CD4-positive, alpha-beta T cell treated with Interleukin-1 beta for 1 hour (primary cell): ENCODE measurements at places on chromosomes 7 and 10.

GRCh38 chr10:95787447-95787846, 31.5 kb downstream of the ENTPD1 start:
- DNase-seq, result no peak

DNA sequence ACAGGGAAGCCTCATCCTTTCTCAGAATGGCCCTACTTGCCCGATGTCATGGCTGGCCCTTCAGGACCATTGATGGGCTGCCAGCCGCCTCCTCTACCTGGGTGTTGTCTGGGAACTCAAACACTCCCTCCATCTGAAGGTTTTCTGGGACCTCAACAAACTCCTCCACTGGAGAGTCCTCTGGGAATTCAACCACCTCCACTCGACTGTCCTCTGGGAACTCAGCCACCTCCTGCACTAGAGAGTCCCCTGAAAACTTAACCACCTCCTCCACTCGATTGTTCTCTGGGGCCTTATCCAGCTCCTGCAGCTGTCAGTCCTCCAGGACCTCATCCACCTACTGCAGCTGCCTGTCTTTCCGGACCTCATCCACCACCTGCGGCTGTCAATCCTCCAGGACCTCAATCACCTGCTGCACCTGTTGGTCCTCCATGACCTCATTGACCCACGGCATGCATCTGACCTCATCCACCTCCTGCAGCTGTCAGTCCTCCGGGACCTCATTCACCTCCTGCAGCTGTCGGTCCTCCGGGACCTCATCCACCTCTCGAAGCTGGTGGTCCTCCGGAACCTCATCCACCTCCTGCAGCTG, 37.1 kb downstream of the MAT1A start:
- DNase-seq, result no peak

DNA sequence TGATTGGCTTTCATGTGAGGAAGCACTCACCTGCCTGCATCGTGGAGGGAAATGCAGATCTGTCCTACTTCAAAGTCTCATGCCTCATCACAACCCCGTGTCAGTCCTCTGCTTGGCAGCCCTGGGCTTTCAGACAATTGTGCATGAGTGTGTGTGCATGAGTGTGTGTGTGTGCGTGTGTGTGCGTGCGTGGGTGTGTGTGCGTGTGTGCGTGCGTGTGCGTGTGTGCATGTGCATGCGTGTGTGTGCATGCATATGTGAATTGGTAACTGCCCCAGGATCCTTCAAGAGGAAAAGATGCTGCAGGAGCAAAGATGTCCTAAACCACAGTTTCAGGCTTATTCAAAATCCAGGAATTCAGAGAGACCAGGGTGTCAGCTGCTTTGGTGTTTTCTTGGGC, 71.3 kb downstream of the LANCL2 start:
- DNase-seq, result no peak

DNA sequence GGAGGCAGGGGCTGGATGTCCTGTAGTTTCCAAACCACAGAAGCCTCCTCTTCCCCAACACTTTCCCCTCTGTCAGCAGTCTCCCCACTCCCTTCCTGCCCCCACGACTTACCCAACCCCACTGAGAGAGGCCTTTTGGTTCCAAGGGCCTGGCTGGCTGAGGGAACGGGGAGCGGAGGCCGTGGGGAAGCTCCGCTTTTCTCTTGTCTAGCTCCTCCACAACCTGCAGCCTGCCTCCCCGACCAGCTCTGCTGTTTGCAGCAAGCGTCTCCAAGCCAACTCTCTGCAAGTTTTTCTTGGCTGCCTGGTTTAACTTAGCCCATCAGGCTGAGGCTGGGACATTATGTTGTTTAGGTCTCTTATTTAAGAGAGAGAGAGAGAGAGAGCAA, 126.8 kb downstream of the NEURL1 start:
- DNase-seq, result no peak

GRCh38 chr10:44966816-44967509, 7.4 kb downstream of the RASSF4 start:
- no peak for DNase-seq
